CD14-positive monocyte (primary cell): ENCODE measurements at places on chromosomes 16 and 17.
A peak's percentile ranks its signal among the peaks of the same experiment; 100 is the strongest.

- no peak for DNase-seq
These were observed 21.9 kb downstream of the SEC14L5 start for GRCh38 chr16:4979736-4980660.

- DNase-seq, result no peak
These were observed 104.7 kb downstream of the ENGASE start for GRCh38 chr17:79179334-79179733.

DNA sequence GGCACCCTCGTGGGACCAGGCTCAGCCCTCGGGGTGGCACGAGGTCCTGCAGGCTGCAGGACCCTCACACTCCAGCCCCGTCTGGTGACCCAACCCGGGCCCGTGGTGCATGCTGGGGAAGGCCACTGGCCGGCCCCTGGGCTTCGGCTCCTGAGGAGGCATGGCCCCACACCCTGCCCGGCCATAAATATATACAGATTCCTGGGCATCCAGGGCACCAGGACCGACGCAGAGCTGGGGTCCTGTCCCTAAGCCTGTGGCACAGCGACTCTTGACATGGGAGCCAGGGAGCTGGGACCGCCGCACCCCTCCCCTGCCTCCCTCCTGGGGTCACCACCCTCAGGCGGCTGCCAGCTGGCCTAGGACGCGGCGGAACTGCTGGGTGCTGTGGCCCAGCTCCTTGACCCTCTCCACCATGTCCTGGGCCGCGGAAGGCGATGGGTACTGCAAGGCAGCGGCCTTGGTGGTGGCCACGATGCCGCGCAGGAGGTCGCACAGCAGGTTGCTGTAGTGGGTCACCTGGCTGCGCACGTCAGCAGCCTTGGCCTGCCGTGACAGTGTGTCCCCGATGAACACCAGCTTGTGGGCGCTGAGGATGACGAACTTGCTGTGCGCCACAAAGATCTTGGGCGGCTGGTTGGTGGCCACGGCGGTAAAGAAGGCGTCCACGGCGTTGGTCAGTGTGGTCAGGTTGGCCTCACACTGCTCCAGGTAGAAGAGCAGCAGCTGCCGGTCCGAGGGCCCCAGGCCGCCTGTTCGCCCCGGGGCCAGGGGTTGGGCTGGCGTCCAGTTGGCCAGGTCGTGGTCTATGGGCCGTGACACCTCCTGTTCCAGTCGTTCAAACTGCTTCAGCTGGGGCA lies 10.6 kb downstream of the CTRB1 start:
- DNase-seq, result no peak

- no peak for DNase-seq
These were observed 36.5 kb upstream of the EFCAB3 start for GRCh38 chr17:62343764-62344270.

GRCh38 chr16:2452650-2453049 lies 7.3 kb upstream of the TEDC2 start:
- DNase-seq, result no peak

GRCh38 chr16:87725596-87726235 lies 40.1 kb downstream of the KLHDC4 start:
- DNase-seq, result no peak

DNA sequence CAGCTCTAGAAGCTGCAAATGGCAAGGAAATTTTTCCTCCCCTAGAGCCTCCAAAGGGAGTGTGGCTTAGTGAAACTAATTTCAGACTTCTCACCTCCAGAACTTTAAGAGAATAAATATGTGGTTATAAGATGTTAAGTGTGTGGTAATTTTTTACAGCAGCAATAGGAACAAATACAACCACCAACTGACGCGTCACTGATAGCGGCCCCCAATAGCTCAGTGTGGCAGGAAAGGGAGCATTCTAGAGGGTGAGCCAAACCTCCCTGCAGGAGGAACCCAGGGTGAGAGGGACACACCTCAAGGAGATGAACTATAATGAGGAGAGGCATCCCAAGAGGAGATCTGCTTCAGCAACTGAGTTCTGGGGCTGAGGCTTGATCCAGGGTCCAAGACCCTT lies 4.0 kb downstream of the CCL4 start:
- DNase-seq, result no peak

DNA sequence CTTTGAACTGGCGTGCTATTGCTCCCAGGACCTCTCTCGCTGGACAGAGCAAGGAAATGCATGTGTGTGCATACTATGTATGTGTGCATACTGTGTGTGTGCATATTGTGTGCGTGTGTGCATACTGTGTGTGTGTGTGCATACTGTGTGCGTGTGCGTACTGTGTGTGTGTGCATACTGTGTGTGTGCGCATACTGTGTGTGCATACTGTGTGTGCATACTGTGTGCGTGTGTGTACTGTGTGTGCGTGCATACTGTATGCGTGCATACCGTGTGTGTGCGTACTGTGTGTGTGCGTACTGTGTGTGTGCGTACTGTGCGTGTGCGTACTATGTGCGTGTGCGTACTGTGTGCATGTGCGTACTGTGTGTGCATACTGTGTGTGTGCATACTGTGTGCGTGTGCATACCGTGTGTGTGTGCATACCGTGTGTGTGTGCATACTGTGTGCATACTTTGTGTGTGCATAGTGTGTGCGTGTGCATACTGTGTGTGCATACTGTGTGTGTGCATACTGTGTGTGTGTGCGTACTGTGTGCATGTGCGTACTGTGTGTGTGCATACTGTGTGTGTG lies 89.4 kb downstream of the RPTOR start:
- no peak for DNase-seq

GRCh38 chr16:1156055-1156982 lies 3.4 kb downstream of the CACNA1H start:
- DNase-seq, result no peak

DNA sequence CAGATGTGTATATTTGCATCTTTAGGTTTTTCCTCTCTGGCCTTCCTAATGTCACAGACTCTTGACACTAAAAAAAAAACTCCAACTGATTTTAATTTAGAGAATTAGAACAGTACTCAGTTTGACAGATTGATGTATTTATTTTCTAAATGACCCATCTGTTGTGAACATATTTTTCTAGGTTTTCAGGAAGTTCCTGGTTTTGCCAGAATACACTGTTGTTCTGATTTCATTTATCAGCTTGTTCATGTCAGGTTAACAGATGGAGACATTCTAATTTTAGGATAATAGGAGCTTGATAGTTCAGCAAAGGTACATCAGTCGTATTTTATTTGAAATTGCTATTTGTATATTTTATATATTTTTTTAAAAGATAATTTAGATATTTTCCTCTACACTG lies 133.4 kb downstream of the TANC2 start:
- DNase-seq, result no peak

DNA sequence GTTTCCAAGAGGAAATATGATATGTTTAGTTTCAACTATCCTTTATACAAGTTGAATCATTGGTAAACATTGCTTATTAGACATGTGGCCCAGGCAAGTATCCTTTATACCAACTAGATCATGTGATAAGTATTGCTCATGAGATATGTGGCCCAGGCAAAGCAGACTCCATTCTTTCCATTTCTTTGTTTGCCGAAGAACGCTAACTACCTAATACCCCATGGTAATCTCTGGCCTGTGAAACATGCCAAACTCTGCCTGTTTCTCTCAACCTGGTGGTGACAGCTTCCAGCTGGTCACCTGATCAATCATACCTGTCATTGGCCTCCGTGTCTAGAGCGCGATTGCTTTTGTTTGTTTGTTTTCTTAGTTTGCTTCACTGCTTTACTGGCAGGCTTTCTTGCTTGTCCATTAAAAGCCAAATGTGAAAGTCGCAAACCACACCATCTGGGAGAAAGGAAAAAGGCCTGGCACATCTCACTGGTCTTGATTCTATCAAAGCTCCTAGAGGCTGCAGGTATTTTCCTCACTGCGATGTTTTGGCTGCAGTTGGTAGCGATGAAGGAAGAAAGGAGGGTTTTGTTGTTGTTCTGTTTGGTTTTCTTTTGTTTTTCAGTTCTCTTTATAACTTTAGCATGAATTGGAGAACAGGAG lies 686.2 kb downstream of the KCNJ2 start:
- no peak for DNase-seq

- DNase-seq, result no peak
These were observed 2274.7 kb downstream of the TP53TG3F start for GRCh38 chr16:35733971-35734702.

DNA sequence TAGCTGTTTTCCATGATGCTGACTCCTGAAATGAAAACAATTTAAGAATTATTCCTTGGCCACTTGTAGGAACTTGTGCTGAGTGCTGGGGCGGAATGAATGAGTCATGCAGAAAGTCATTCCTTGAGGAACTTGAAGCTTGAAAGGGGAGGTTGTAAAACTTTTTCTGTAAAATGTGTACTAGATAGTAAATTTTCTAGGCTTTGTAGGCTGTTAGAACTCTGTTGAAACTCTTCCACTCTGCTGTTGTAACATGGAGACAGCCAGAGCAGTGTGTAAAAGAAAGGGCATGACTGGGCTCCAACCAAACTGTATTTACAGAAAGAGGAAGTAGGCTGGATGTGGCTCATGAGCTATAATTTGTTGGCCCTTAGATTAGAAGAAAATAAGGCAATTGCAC lies 46.1 kb downstream of the ABCA8 start:
- DNase-seq, result peak; percentile 66

- no peak for DNase-seq
These were observed 8.8 kb upstream of the KRT31 start for GRCh38 chr17:41406205-41406604.

DNA sequence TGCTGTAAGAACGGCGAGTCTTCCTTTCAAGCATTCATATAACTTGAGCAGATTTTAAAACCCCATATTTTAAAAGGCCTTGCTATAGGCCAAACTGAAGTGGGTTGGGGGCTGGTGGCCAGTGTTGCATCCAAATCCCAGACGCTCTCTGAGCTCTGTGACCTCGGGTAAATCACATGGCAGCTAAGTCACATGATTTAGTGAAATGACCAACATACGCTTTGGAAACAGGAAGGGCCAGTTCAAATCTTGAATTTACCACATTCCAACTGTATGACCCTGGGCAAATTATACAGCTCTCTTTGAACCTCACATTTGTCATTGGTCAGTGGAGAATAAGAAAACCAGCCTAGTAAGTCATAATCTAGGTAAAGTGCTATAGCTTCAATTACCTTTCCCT lies 519.3 kb downstream of the HAPSTR1 start:
- DNase-seq, result no peak

- no peak for DNase-seq
These were observed 189.7 kb downstream of the AXIN2 start for GRCh38 chr17:65371702-65372101.

DNA sequence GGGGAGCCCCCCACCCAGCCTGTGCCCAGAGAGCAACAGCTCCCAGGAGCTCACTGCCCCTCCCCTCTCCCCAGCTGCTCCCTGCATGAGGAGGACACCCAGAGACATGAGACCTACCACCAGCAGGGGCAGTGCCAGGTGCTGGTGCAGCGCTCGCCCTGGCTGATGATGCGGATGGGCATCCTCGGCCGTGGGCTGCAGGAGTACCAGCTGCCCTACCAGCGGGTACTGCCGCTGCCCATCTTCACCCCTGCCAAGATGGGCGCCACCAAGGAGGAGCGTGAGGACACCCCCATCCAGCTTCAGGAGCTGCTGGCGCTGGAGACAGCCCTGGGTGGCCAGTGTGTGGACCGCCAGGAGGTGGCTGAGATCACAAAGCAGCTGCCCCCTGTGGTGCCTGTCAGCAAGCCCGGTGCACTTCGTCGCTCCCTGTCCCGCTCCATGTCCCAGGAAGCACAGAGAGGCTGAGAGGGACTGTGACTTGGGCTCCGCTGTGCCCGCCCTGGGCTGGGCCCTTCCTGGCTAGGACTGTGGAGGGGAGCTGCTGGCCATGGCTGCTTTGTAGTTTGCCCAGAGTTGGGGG lies 584 bp downstream of the TCAP start:
- no peak for DNase-seq

- no peak for DNase-seq
These were observed 146.9 kb downstream of the ANKFN1 start for GRCh38 chr17:56300144-56300543.

DNA sequence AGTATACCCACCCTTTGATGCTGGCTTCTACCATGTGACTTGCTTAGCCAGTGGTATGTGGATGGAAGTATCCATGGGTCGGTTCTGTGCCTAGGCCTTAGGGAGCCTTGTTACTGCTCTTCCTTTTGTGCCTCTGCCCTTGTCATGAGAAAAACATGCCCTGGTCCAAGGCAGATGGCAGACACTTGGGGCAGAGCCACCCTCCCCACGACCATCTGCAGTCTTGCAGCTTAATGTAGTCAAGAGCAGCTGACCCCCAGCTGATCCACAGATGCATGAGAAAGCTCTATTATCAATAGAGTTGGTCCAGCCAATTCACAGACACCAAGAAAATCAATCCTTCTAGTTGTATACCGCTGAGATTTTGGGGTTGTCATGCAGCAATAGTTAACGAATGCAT lies 95.7 kb downstream of the SLC39A11 start:
- DNase-seq, result no peak

DNA sequence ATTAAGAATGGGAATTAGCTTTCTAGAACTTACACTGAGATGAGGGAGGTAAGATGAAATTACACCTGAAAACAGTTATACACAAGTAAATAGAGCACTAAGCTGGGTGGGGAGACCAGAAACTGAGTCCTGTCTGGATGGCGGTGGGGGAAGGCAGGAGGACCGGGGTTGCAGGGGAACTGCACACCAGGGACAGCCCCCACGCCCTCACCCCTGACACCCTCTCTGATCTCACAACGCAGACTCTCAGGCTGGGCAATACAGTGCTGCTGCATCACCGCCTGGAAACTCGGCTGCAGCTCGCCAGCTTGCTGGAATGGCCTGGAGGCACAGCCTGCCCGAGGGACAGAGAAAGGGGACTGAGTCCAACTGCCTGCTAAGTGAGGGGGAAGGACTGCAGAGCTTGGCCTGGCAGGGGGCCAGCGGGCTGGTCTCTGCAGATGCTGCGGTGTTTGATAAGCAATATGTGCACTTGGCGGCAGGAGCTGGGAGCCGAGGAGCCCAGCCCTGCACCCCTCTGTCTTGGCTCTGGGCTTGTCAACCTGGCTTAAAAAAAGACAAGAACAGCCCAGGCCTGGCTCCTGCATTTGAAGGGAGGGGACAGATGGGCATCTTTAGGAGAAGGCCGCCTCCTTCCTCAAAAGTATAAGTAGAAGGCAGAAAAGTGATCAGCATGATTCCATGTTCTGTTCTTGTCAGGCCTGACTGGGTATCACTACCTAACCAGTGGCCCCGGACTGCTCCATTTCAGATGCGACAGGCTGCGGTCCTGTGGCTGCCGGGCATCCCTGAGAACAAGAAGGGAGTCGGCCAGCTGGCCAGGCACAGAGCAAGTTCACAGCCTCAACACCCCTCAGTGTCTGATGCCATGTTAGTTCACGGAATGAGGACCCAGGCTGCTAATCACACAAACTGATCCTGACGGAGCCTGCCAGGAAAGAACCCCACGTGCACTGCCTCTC lies 30.2 kb downstream of the SPHK1 start:
- no peak for DNase-seq
